ENCODE measurements at places on chromosomes 1 and 21.

DNA sequence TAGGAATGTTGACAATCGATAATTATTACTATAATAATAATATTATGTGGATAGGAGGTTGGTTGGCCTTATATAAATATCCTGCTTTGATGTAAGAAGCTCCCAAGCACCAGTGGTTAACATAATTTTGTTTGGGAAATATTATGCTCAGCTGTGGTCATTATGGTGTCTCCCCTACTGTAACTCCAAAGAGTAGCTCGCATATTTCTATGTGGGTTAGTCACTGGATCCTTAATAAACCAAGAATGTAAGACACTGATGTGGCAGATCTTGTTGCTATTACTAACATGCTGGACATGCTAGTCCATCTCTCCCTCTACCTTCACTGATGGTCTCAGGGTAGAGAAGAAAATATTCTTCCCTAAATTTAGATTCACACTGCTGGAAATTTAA, 79.2 kb upstream of the RALGPS2 start:
- no peak for DNase-seq

DNA sequence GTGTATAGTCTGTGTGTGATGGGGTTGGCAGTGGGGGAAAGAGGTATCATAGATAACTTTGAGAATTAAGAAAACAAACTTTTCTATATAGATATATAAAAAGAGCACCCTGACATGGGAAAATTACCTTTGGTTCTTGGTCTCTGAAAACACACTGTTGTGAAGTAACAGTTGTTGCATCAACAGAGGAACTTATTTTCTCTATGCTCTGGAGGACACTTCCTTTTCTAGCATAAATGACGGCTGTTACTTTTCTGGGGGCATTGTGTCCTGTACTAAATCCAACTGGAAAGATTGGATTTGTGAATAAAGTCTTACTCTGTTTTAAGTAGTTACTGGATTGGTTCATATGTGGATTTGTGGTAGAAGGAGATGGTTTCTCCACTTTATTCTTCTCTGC, 12.6 kb downstream of the LRIF1 start:
- DNase-seq, result no peak

DNA sequence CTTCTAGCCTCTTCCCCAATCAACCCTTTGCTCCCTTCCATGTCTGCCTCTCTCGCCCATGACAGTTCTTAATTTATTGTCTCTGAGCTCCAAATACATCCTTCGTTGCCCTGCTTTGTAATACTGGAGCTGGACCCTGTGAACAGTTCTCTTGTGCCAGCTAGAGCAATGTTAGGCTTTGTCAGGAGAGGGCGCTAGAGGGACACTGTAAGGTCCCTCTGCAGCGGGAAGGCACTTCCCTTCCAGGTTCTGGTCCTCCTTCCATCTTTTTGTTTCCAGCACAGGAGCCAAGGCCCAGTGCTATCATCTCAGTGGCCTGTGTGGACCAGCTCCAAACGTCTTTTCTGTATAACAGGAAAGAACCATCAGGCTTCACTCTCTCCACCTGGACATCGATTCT, 95.9 kb downstream of the PTPRU start:
- no peak for DNase-seq

GRCh38 chr21:35319684-35320283, 270.7 kb upstream of the RUNX1 start:
- DNase-seq, result no peak

DNA sequence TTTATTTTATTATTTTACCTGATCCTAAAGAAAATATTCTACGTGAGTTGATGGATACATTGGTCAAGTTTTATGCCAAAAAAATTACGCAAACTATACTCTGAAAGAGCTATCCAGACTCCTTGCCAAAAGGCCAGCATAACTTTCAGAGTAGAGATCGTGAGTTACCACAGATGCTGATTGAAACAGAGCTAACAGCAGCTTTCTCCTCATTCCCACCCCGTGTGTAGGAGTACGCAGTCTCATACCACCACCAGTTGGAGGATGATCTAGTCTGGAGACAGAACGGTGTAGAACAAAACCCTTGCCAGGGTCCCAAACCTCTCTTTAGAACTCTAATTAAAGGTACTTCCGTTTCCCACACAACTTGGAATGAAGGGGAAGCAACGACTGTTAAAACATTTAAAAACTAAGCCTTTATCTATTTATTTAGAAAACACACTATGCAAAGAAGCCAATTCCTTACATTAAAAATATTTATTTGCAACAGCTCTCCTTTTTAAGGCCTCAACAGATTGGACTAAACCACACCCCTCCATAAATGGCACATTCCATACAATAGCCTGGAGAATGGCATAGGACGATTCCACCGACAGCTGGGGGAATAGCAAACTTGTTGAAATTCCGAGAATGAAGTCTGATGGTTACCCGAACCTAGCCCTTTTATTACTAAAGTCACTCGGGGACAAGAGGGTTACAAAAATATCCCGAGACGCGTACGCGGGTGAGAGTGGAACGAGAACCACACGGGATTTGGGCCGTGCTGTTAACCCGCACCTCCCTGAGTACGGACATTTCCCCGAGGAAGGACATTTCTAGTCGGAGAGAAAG, 1.4 kb downstream of the NUCKS1 start:
- DNase-seq, result no peak

DNA sequence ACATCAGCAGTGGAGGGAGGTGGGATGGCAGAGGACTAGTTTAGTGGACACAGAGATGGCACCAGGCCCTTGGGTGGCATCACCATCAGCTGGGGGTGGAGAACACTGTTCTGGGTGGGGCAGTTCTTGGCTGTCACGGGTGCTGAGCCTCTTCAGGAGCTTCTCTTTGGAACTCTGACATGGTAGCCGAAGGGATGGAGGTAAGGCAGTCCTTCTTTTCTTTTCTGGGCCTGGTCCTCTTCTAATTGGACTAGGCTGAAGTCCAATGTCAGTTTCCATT, 8.3 kb upstream of the MEF2D start:
- DNase-seq, result no peak

DNA sequence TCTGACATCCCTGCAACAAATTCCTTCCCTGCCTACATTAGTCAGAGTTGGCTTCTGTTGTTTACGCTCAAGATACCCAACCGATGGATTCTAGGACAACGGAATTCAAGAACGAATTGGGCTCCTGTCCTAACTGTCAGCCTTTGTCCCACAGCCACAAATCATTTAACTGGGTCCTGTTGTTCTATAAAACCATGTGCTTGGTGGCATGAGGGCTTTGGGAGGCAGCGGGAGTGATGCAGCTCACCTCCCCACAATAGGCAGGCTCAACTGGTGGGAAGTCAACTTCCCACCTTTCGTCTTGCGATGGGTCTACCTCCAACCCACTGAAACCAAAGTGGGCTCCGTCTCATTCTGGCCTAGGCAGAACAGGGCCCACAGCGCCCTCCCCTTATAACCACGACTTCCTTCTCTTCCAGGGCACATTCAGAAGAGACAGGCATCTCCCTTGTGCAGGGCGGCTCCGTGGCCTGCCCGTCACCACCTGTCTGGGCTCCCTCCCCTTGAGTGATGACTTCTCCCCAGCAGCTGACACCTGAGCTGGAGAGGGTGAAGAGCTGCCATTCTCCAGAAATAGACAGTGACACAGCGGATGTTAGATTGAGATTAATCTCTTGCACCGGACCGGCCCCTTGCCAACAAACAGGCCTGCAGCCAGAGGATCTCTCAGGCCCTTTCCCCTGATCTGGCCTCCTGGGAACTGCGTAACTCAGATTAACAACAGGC, 26.5 kb downstream of the LRRC38 start:
- no peak for DNase-seq

- DNase-seq, result no peak
These were observed 5.5 kb downstream of the THEM5 start for GRCh38 chr1:151847867-151848596.

GRCh38 chr1:245458761-245459174, 304.0 kb downstream of the KIF26B start:
- DNase-seq, result no peak

DNA sequence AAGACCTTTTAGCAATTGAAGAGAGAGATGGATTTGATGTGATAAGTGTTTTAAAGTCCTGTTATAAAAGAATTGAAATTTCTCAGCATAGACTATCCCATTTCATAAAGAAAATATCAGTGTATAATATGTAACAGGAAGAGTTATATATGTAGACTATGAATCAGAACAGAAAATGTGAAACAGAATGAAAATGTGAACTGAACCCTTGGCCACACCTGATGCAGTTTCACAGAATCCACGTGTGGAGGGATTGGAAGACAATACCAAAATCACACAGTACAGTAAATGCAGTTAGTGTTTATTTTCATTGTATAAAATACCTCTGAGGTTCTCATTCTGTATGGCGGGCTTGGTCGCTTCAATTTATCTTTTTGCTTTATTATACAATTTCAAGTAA, 9.9 kb upstream of the SLAMF1 start:
- DNase-seq, result no peak

GRCh38 chr1:178727014-178727895, 2.2 kb downstream of the RALGPS2 start:
- DNase-seq, result no peak

GRCh38 chr1:52900402-52900801, 21.1 kb downstream of the ECHDC2 start:
- DNase-seq, result no peak

GRCh38 chr1:197076585-197076984, 9.5 kb upstream of the F13B start:
- DNase-seq, result no peak

GRCh38 chr1:116368241-116368640, 4.8 kb upstream of the ATP1A1 start:
- no peak for DNase-seq

GRCh38 chr1:64856553-64856952, 109.8 kb downstream of the JAK1 start:
- DNase-seq, result no peak

- no peak for DNase-seq
These were observed 30.0 kb downstream of the PRKACB start for GRCh38 chr1:84174051-84174556.
